B cell (primary cell): ENCODE measurements at places on chromosomes 12 and 14.
A peak's percentile ranks its signal among the peaks of the same experiment; 100 is the strongest.

DNA sequence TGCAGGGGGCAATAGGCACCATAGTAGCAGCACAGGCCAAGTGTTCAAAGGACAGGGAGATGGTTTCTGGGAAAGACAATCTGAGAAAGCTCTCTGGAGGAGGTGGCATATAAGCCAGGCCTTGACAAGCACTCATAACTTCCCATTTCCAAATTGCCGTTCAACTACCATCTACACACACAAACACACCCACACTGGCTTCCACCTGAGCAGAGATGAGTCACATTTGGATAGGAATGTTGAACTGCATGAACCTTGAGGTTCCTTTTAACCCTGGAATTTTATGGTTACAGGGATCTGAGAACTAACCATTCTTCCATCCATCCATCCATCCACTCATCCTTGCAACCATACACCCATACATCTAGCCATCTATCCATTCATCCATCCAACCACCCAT lies 86.6 kb downstream of the KSR2 start:
- no peak for DNase-seq

- no peak for DNase-seq
These were observed 107.3 kb downstream of the SAMD4A start for GRCh38 chr14:54674046-54674741.

- no peak for DNase-seq
These were observed 29.7 kb downstream of the FAM222A start for GRCh38 chr12:109743076-109743910.

- no peak for DNase-seq
These were observed 764 bp downstream of the RBM25 start for GRCh38 chr14:73058922-73059673.

DNA sequence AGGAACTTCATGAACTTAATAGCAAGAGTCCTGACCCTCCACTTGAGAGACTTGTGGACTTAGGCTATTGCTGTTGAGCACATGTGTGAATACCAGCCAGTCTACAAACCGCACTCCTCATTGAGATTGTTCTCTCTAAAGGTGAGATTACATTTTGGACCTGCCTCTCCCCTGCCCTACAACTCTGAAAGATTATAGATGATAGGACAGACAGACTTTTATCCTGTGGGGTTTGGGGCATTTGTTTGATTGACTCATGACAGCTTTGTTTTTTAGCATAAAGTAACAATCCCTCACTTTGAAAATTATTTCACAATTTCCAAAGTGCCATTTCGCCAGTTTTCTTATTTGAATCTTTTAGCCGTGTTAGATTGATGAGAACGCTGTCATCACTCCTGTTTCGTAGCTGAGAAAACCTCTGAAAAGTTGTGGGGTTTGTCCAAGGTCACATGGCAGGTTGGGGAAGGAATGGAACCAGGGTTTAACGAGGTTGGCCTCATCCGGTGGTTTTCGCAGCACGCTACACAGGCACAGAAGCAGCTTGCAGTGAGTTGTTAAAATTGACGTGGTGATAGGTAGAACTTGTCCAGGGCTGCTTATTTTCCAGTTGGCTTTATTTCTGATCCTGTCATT lies 836 bp downstream of the EVL start:
- DNase-seq: peak; percentile 66

GRCh38 chr12:104345234-104346066 lies 41.9 kb downstream of the EID3 start:
- no peak for DNase-seq
